ENCODE measurements at places on chromosomes 3 and 15.

GRCh38 chr3:102037209-102037608, 187.9 kb downstream of the NFKBIZ start:
- no peak for DNase-seq

DNA sequence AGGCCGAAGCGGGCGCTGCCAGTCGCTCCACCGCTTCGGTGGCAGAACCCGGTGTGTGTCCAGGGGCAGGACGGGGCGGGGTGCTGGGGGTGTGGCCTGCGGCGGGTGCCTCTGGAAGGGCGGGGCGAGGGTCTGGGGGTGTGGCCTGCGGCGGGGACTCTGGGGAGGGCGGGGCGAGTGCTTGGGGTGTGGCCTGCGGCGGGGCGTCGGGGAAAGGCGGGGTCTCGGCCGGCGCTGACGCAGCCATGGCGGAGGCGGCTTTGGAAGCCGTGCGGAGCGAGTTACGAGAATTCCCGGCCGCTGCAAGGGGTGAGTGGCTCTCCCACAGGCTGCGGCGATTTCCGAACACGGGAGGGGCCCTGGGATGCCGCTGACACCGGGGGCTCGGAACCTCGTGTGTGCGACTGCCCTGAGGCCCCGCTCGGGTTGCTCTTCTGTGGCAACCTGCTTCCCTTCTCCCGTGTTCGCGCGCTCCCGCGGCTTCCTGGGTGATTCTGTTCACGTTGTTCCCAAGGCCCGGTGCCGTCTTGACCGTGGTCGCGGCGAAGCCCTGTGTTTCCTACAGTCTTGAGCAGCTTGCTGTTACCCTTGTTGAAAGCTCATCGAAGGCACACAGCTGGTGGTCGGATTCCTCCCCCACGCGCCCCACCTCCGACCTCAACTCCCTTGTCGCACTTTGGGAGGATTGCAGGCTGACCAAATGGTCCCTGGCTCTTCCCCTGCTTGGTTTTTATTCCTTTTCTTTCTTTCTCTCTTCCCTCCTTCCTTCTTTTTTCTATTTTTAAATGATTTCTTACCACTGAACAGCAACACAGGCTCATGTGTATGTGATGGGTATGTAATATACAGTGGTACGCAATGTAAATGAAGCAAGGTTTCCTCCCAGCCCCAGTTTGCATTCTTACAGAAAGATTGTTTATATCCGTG, at the start of gene JMJD7:
Gene JMJD7, plus strand, starts transcription at position 213 of the 927 bp plus-strand sequence. Its CDS starts 33 bp downstream, at position 246.
- DNase-seq: peak; percentile 93

GRCh38 chr3:52842424-52842823, 7.6 kb upstream of the MUSTN1 start:
- DNase-seq: no peak

DNA sequence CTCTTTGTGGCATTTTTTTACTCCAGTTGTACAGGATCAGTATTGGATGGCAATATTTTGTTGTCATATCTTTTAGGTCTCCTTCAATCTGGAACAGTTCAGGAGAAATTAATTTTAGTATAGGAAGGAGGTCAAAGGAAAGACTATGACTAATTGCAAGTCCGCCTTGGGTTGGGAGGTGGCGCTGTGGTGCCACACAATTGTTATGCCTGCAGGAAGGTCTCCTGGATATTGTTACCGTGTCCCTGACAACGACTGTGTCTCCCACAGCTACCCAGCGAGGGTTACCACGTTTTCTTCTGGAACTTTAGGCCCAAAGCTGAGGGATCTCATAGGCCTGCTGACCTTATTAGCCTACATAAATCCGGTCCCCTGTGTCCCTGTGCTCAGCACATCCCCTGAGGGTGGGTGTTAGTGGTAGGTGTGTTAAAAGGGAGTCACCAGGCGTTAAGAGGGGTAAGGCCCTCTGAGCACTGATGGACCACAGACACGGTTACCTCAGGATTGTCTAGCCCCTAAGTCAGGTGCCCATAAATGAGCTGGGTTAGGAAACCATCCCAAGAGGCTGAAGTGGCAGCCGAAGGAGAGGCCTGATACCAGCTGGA, 31.5 kb downstream of the KCNAB1 start:
- peak; percentile 53 for DNase-seq

GRCh38 chr3:142965581-142965980, 2.1 kb upstream of the PAQR9 start:
- no peak for DNase-seq

GRCh38 chr15:97849183-97849582, 111.3 kb upstream of the ARRDC4 start:
- DNase-seq: no peak

- DNase-seq: peak; percentile 53
Observed at GRCh38 chr3:4271834-4272233, 31.3 kb upstream of the SETMAR start.

- no peak for DNase-seq
Observed at GRCh38 chr15:65619626-65620290, 2.0 kb upstream of the SLC24A1 start.

DNA sequence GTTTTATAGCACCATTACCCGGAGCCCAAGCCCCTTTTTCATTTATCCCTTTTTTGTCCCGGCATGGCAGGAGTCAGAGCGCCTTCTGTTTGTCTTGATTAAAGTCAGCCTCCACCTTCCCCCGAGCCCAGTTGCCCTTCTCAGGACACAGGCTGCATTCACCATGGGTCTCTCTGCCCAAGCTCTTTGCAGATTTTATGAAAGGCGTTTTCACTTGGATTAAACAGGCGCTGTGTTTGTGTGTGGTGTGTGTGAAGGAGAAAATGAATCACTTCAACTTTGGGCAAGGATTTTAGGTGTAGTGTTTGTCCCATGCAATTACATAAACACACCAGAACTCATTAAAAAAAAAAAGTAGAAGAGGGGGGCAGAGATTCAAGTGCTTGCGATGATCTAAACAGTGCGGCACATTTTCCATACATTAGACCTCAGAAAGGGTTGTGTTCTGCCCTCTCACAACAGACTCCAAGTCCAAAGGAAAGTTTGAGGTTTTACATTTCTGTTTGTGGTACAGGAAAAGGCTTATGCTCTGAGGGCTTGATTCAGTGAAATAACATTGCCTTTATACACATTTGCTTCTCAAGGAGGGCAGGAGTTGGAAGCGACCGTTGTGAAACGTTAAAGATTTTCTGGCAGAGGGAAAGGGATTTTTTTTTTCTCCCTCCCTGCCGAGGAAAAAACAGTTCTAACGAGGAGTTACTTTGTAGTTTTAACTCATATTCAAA, 14.5 kb upstream of the IL16 start:
- DNase-seq: no peak

GRCh38 chr15:98506172-98506571, 142.2 kb upstream of the IGF1R start:
- DNase-seq: no peak

GRCh38 chr3:123818324-123818920, 65.7 kb downstream of the MYLK start:
- no peak for DNase-seq

DNA sequence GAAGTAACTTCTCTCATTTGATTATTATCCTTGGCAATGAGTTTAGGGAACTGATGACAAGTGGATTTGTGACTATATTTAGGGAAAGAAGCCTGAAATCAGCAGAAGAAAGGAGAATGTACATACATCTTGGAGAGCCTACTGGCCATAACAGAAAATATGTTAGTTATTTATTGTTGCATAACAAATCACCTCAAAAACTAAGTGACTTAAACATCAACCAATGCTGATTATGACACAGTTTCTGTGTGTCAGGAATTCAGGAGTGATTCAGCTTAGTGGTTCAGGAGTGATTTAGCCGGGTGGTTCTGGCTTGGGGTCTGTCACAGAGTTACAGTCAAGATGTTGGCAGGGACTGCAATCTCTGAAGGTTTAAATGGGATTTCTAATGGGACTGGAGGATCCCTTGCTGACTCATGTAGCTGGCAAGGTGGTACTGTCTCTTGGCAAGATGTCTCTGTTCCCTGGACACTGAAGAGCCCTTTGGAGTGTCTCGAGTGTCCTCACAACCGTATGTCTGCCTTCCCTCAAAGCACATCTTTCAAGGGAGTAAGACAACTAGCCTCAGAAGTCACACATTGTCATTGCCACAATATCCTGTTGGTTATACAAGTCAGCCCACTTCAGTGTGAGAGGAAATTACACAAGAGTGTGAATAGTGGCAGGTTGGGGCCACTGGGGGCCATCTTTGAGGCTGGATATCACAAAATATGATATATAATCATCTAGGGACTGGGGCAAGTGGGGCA, 248.9 kb downstream of the SV2B start:
- no peak for DNase-seq

- DNase-seq: no peak
Observed at GRCh38 chr3:112640930-112641801, at the start of gene CCDC80. CCDC80 (minus strand) TSS chr3:112641143; CDS start chr3:112639905, 1,238 bp downstream.

DNA sequence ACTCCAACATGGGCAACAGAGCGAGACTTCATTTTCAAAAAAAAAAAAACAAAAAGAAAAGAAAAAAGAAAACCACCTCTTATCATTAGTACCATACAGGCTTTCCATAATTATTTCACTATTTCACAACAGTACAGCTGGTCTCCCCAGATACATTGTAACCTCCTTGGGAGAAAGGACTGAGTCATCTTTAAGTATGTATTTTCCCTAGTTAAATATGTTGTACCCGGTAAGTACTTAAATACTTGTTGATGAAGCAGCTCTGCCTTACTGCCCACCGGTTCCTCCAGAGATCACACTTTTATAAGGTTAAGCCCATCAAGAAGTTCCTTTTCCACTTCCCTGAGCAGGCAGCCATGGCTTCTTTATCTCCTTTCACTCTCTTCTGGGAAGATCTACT, 789.5 kb upstream of the CFAP20DC start:
- no peak for DNase-seq

- no peak for DNase-seq
Observed at GRCh38 chr15:72559781-72560180, 85.7 kb downstream of the ARIH1 start.

DNA sequence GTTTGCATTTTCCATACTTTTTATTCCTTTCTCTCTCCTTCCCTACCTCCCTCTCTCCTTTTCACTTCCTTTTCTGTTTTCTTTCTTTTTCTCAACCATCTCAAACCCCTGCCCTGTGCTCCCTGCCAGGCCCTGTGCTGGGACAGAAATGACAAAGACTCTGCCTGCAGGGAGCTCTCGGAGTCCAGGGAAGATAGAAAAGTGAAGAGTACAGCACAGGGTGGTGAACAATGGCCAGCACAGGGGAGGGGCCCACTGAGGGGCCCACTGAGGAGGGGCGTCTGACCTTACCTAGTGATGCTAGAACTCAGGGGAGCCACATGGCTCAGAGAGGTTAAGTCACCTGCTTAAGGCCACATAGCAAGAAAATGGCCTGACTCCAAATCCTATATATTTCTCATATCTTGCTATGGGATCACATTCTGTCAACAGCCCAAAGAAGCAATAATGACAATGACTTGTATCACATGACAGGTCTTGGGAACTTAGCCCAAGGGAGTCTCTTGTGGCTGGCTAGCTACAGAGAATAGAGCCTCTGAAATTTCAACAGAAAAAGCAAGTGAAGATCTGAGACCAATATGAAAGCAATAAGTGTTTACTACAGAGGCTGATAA, 44.3 kb upstream of the ATP2B2 start:
- DNase-seq: no peak

GRCh38 chr3:71208211-71209095, 375.1 kb downstream of the FOXP1 start:
- no peak for DNase-seq

GRCh38 chr15:50120729-50121128, 1.7 kb upstream of the ATP8B4 start:
- DNase-seq: no peak

DNA sequence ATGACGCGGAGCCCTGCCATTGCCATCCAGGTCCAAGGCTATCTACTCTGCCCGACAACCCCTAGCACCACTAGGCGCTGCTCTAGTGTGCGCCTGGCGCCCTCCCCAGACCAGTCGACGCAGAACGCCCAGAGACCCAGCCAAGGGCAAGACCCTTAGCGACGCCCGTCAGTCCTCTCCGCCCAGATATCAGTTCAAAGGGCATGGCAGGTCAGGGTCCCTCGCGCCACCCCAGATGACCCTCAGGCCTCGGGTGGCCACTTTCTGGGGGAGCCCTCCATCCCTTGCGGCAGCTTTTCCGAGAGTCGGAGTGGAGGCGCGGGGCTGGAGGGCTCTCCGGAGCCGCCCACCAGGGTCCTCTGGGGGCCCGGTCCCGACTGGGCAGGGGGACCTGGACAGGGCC, 371 bp upstream of the CLSTN2 start:
- peak; percentile 67 for DNase-seq

GRCh38 chr15:98713585-98714001, 65.3 kb downstream of the IGF1R start:
- no peak for DNase-seq

GRCh38 chr15:73273181-73274002, 95.4 kb downstream of the HCN4 start:
- DNase-seq: peak; percentile 67

GRCh38 chr3:41329881-41330280, 130.6 kb downstream of the CTNNB1 start:
- DNase-seq: no peak

GRCh38 chr15:78995921-78996893, 51.4 kb upstream of the CTSH start:
- no peak for DNase-seq

DNA sequence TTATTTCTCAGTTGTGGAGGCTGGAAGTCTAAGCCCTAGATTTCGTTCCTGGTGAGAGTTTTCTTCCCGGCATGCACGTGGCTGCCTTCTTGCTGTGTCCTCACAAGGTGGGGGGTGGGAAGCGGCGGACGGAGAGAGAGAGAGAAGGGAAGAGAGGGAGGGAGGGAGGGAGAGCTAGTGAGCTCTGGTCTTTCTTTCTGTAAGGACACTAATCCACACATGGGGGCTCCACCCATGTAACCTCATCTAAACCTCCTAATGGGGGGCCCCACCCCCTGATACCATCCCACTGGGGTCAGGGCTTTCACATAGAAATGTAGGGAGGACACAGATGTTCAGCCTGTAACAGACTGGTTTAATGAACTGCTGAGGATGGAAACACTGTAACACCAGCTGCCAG, 7.3 kb downstream of the FBLN2 start:
- DNase-seq: no peak

- DNase-seq: no peak
Observed at GRCh38 chr3:190252080-190252479, 70.2 kb downstream of the CLDN1 start.

- no peak for DNase-seq
Observed at GRCh38 chr15:42329992-42330391, 29.3 kb upstream of the CAPN3 start.

GRCh38 chr3:181868576-181869082, 156.9 kb downstream of the SOX2 start:
- no peak for DNase-seq

DNA sequence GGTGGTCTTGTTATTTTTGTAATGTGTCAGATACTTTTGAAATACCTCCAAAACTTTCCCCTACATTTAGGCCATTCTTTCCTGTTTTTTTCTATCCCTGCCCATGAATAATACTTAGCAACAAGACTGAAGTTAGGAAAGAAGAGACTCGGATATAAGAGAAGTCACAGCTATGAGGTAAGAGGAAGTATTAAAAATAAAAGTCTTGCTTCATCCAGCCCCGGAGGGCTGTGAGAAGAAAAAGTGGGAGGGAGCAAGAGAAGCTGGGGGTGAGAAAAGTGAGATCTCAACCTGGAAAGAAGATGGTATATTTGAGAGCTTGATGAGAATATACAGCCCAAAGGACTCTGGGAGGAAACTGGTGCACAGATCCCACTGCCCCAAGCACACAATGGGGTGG, 213.5 kb upstream of the CDIN1 start:
- DNase-seq: no peak

All from midbrain (tissue), 1 donor.